ENCODE measurements at places on chromosomes 12 and 14.
A peak's percentile ranks its signal among the peaks of the same experiment; 100 is the strongest.

GRCh38 chr14:22305607-22306006, 283.4 kb downstream of the DAD1 start:
- DNase-seq: no peak

- no peak for DNase-seq
Observed at GRCh38 chr12:110555577-110556406, 27.3 kb downstream of the PPTC7 start.

GRCh38 chr12:52860102-52860823, 11.5 kb upstream of the KRT78 start:
- DNase-seq: no peak

- no peak for DNase-seq
Observed at GRCh38 chr12:119949594-119949993, 39.4 kb upstream of the BICDL1 start.

DNA sequence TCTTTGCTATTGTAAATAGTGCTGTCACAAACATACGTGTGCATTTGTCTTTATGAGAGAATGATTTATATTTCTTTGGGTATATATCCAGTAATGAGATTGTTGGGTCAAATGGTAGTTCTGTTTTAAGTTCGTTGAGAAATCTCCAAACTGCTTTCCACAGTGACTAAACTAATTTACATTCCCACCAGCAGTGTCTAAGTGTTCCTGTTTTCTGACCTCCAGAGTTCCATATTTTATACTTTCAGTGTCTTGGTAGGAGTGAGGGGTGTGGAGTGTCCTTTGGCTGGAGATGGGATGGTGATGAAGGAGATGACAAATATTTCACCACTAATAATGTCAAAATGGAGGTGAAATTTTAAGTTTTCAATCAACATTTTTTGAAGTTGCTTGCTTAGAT, 86.4 kb downstream of the DACT1 start:
- DNase-seq: no peak

DNA sequence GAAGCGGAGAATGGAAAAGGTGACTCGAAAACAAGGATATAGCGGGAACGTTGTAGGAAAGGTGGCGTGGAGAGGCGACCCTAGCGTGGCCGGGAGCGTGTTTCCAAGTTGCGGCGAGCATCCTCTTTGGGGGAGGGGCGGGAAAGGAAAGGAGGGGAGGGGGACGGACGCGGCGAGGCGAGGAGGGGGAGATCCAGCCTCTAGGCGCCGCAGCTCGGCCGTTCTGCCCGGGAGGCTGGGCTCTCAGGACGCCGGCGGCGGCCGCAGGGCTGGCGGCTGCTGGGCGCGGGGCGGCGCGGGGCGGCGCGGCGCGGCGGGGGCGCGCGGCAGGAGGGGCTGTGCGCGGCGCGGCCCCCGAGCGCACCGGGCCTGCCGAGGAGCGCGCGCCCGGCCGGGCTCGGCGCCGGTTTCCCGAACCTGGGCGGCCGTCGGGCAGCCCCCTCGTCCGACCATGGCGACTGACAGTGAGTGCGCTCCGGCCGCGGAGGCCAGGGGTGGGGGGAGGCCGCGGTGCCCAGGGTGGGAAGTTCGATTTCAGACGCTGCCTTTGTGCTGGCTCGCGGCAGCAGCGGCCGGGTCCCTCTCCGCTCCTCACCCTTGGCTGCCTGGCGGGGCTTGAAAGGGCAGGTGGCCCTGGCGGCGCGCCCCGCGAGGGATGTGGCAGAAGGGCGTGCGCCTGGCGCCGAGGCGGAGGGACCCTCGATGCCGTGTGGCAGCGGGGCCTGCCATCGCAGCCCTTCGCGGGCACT, 50.3 kb downstream of the SNAPC1 start:
- DNase-seq: peak; percentile 17

Measured in NCI-H2081 (cell line).